ENCODE measurements at places on chromosomes 16 and 17. TPM values are rescaled to one million over a fixed set of nuclear protein-coding genes. Genes with fewer than 3 reads are reported as not detected.
A peak's percentile ranks its signal among the peaks of the same experiment; 100 is the strongest.

ITGB4 gene
- total RNA-seq, result 136 TPM

DNA sequence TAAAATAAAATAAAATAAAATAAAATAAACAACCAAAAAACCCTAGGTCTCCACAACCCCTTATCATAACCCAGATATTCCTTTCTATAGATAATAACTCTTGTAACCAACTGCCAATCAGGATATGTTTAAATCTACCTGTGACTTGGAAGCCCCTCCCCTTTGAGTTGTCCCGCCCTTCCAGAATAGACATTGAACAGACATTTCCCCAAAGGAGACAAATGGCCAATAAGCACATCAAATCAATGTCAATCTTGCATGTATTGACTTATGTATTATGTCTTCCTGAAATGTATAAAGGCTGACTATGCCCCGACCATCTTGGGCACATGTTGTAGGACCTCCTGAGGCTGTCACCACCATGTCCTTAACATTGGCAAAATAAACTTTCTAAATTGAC, 1.5 kb upstream of the MAPK7 start:
- peak overlapping the region; percentile 93 for H3K4me3 ChIP-seq
- peak; percentile 56 for DNase-seq
- no peaks in the 10 kb centered on the region for H3K27me3 ChIP-seq
- H3K27ac ChIP-seq, result no peak overlapping the region
- peaks cover 24% of the 10 kb centered on the region for H3K36me3 ChIP-seq

DNA sequence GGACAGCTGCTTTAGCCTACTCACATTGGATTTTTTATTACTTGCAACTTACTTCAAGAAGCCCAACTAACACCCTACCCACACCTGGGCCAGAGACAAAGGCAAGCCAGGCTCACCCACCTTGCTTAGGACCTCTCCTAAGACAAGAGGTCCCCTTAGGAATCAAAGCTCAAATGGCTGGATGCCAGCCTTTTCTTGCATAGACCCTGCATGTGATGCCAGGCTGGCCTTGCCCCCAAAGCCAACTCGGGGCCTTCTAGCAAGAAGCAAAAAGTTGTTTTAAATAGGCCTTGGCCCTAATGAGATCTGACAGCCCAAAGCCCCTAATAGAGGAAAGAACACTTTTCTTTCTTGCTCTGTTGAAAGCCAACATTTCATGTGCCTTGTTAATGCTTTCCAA, 20.7 kb downstream of the GPRC5B start:
- no peak overlapping the region for H3K27ac ChIP-seq
- DNase-seq, result no peak
- peaks cover 8% of the 10 kb centered on the region for H3K4me1 ChIP-seq
- no peak overlapping the region for H3K4me3 ChIP-seq
- H3K36me3 ChIP-seq, result peaks cover 16% of the 10 kb centered on the region

GRCh38 chr17:40535924-40536294, 29.4 kb downstream of the CCR7 start:
- H3K27ac ChIP-seq, result peak overlapping the region; percentile 92
- no peaks in the 10 kb centered on the region for H3K27me3 ChIP-seq
- H3K4me3 ChIP-seq, result no peak overlapping the region
- H3K36me3 ChIP-seq, result no peaks in the 10 kb centered on the region
- no peak for DNase-seq

CRISPLD2 gene
- total RNA-seq, result 99.7 TPM
